Upper lobe of left lung (tissue), 6 donors: ENCODE measurements at places on chromosomes 4 and X. TPM values are rescaled to one million over a fixed set of nuclear protein-coding genes. Genes with fewer than 3 reads are reported as not detected.
A peak's percentile ranks its signal among the peaks of the same experiment; 100 is the strongest.

- DNase-seq: no peak
These were observed 205.0 kb upstream of the TET2 start for GRCh38 chr4:104941661-104942062.

Gene GAGE12H
- not detected for total RNA-seq

DNA sequence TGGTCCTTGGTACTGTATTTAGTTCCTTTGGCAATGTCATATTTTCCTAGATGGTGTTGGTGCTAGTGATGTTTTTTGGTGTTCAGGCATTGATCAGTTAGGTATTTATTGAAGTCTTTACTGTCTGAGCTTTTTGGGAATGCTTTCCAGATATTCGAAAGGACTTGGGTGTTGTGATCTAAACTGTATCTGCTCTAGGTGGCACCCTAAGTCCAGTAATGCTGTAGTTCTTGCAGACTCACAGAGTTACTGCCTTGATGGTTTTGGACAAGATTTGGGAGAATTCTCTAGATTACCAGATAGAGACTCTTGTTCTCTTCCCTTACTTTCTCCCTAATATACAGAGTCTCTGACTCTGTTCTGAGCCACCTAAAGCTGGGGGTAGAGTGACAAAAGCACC, 513.6 kb upstream of the PITX2 start:
- DNase-seq: no peak

Gene NEUROG2
- total RNA-seq: not detected

DNA sequence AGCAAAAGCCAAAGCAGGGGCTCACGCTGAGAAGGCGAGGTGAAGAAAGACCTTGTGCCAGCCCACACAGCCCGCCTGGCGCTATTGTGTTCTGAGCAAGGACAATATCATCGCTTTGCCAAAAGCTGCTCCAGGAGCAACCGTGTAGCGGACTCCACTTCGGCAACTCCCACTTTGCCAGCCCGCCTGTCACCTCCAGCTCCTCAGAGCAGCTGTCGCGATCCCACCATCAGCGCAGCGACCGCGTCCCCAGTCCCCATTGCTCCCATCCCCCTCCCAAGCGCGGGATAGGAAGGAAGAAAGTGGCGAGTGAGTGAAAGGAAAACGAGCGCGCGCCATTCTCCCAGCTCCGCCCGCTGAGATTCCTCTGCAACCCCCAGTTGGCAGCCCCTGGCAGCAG, 759 bp downstream of the ZC4H2 start:
- DNase-seq: peak; percentile 46
